ENCODE measurements at places on chromosomes 12 and 14.

GRCh38 chr12:6788972-6789924, at the start of gene CD4:
Gene CD4, plus strand, starts transcription at chr12:6789528. Its CDS starts 10,611 bp downstream, at chr12:6800139.
- no peak for DNase-seq

GRCh38 chr14:27223906-27224305, 626.1 kb upstream of the NOVA1 start:
- DNase-seq = no peak

GRCh38 chr12:55933169-55933798, 2.3 kb downstream of the DGKA start:
- no peak for DNase-seq

DNA sequence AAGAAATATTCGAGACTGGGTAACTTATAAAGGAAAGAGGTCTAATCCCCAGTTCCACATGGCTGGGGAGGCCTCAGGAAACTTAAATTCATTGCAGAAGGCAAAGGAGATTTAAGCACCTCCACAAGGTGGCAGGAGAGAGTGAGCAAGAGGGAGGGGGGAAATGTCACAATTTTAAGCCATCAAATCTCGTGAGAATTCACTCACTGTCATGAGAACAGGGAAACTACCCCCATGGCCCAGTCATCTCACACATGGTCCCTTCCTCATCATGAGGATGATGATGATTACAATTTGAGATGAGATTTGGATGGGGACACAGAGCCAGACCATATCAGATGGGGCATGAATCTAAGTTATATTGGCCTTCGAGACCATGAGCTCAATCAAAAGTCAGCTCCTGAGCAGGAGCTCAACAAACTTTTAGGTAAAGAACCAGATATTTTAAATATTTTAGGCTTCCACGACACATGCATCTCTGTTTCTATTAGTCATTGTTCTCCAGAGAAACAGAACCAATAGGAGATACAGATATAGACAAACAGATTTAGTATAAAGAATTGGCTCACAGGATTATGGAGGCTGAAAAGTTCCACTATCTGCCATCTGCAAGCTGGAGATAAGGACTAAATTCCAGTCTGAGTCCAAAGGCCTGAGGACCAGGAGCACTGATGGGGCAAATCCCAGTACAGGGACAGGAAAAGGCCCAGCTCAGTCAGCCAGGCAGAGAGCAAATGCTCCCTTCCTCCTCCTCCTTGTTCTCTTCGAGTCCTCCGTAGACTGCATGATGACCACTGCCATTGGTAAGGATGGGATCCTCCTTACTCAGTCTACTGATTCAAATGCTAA, 24.9 kb downstream of the DGLUCY start:
- no peak for DNase-seq

GRCh38 chr12:119117936-119118335, 60.8 kb upstream of the HSPB8 start:
- no peak for DNase-seq

DNA sequence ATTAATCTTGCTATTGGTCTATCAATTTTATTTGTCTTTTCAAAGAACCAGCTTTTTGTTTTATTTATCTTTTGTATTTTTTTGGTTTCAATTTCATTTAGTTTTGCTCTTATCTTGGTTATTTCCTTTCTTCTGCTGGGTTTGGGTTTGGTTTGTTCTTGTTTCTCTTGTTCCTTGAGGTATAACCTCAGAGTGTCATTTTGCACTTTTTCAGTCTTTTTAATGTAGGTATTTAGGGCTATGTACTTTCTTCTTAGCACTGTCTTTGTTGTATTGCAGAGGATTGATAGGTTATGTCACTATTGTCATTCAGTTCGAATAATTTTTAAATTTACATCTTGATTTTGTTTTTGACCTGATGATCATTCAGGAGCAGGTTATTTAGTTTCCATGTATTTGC, 92.7 kb upstream of the DCD start:
- DNase-seq = no peak

- DNase-seq = no peak
Observed at GRCh38 chr12:124445121-124445718, 122.2 kb downstream of the NCOR2 start.

- peak; percentile 52 for DNase-seq
Observed at GRCh38 chr12:87127272-87127671, 871.1 kb upstream of the MGAT4C start.

- DNase-seq = peak; percentile 74
Observed at GRCh38 chr14:68285421-68286179, 466.0 kb downstream of the RAD51B start.

GRCh38 chr14:56412468-56413434, 166.8 kb upstream of the TMEM260 start:
- peak; percentile 50 for DNase-seq
